ENCODE measurements at places on chromosomes 12 and 14. TPM values are rescaled to one million over a fixed set of nuclear protein-coding genes. Genes with fewer than 3 reads are reported as not detected.

GRCh38 chr12:30783946-30784345 is 29.2 kb upstream of the CAPRIN2 start:
- no peak for DNase-seq

DNA sequence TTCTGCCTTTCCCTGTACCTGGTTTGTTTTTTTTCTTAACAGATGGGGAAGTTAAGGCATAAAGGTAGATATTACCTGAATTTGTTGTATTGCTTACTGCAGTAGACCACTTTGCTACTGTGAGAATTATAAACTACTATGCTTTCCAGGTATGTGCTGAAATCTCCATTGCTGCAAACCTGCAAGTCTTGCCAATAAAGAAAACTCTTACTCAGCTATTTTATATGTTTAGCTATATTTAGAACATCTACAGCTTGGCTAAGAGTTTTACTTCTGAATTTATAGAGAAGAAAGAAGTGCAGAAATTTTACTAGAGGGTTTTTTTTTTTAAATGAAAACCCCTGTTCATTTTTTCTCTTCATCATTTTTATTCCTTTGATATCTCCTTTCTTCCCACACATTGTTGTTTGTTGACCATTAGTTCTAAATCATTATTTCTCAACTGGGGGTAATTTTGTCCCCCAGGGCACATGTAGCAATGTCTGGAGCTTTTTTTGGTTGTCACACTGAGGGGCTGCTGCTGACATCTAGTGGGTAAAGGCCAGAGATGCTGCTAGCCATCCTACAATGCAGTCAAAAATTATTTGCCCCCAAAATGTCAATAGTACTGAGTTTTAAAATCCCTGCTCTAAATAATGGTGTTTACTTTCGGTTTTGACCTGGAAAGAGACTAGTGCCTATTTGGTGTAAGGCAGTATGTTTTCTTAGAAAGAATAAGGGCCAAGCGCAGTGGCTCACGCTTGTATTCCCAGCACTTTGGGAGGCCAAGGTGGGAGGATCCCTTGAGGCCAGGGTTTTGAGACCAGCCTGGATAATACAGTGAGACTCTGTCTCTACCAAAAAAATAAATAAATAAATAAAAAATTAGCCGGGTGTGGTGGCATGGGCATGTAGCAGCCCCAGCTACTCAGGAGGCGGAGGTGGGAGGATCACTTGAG is 48.6 kb downstream of the PCNX1 start:
- DNase-seq = no peak

GRCh38 chr14:69424149-69424923 is 25.8 kb downstream of the SLC39A9 start:
- no peak for DNase-seq

- no peak for DNase-seq
Observed at GRCh38 chr12:5758347-5758746, 186.7 kb downstream of the ANO2 start.

- no peak for DNase-seq
Observed at GRCh38 chr12:42143452-42144157, 1.1 kb downstream of the GXYLT1 start.

DNA sequence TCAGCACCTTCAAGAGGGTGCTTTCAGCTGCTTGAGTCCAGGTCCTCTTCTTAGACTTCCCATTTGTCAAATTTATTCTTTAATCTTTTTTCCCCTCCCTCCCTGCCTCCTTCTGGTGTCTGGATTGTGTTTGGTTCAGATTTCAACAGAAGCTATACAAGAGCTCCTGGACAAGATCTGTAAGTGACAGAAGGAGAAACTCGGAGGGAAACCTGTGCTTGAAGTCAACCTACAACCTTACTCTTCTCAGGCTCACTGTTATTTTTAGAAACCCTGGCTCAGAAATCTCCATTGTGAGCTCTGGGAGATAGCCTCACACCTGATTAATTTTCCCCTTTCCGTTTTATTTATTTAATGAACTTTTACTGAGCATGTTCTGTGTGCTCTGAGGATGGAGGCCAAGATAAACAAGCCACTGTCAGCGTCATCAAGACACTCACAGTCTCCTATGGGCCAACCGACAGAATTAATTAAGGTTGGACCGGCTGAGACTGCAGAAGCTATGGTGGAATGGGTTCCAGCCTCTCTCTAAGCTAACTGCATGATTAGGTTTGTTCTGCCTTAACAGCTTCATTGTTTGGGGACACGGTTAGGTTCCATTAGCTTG is 13.5 kb downstream of the PDE1B start:
- DNase-seq = no peak

GRCh38 chr12:64814432-64814831 is 10.0 kb upstream of the TBC1D30 start:
- DNase-seq = no peak

DNA sequence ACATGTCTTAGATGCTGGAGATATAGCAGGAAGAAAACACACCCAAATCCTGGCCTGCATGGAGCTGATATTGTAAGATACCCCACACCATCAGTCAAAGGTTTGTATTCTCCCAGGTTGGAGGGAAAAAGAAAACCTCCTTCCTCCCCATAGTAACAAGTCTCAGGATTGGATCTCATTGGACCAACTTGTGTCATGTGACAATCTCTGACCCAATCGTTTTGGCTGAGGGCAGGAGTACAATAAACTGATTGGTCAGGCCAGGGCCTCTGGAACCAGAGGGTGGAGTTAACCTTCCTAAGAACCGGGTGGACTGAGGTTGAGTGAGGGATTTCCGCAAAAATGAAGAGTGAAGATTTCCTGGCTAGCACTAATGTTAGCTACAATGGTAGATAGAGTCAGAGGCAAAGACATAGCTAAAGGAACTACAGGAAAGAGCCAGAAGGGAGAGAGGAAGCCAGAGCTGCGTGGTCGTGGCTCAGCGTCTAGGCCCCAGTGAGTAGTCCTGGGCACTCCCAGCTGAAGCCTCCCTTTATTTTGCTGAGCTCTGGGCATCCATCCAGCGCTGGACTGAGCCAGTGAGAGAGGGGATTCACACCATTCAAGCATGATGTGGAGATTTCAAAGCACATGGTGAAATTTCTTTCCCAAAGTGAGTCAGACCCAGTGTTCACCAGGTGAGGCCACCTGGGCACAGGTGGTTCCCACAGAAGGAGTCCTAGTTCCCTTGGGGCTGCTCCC is 219.9 kb downstream of the AACS start:
- no peak for DNase-seq

GRCh38 chr12:120856980-120857379 is 47.2 kb downstream of the SPPL3 start:
- DNase-seq = no peak

- DNase-seq = no peak
Observed at GRCh38 chr12:53599579-53599978, 26.6 kb downstream of the ATF7 start.

DNA sequence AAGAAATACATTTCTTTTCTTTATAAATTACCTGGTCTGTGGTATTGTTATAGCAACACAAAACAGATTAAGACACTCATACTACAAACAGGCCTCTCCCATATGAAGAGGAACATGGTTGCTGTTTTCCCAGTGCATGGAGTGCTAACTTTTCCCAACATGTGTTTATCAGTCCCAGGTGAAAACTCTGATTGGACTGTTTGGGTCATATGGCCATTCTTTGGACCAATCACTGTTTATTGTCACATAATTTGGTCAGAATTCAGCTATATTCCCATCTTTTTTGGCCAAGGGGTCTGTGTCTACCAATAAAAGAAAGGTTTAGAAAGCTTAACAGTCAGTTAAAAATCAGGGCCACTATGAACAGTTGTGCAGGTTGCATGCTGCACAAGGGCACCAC is 35.4 kb upstream of the CCDC60 start:
- no peak for DNase-seq

GRCh38 chr12:43964961-43965360 is 129.1 kb downstream of the TMEM117 start:
- no peak for DNase-seq

DNA sequence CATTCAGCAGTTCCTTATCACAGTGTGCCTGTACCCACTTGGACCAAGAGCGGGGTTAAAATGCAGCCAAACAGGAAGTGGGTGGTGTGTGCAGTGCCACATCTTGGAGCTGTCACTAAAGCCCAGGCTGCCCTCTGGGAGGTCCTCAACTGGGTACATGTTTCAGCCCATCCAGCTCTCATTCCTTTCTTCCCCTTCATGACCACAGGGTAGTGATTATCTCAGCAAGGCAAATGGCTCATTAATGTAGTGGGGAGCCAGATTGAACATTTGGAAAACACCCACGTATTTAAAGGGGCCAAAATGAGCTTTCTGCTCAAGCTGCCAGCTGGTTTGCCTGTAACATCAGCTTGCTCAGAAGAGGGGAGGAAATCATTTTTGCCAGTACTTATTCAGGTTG is 210.8 kb upstream of the BTG1 start:
- no peak for DNase-seq

- peak; percentile 83 for DNase-seq
Observed at GRCh38 chr12:57243521-57244311, 7.3 kb downstream of the STAC3 start.

DNA sequence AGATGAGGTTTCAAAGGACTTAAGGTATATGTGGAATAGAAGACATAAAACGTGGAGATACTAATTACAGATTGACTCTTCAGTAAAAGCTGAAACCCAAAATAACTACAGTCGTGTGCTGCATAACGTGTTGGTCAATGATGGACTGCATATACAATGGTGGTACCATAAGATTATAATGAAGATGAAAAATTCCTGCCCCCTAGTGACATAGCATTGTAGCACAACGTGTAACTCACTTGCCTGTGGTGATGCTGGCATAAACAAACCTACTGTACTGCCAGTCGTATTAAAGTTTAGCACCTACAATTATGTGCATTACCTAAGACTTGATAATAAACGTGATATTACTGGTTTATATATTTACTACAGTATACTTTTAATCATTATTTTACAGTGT is 150.3 kb downstream of the LRRK2 start:
- no peak for DNase-seq

DNA sequence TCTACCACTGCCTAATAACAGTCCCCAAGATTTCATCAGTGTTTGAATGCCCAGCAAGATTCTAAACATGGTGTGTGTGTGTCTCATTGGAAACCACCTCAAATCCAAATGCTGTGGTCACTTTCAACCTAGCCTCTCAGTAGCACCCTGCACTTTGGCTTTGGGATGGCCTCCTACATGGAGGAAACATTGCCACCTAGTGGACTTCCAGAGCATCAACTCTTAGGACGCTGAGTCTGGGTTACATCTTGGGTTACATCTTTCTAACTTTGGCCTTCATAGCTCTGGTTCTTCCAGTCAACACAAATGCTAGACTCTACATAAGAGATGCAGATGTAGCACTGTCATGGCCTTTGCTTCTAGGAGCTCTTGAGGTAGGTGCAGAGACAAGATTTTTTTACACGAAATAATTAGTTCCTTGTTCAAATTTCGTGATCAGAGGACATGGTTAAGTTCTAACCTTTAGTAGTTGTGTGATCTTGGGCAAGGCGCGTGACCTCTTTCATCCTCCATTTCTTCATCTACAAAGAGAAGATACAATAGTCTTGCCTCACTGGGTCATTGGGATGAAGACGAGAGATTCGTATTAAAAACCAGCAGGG is 113.5 kb upstream of the VASH1 start:
- no peak for DNase-seq

GRCh38 chr14:68945585-68946488 is 33.3 kb downstream of the ACTN1 start:
- no peak for DNase-seq

- peak; percentile 46 for DNase-seq
Observed at GRCh38 chr14:90733139-90733808, 83.0 kb downstream of the TTC7B start.

DNA sequence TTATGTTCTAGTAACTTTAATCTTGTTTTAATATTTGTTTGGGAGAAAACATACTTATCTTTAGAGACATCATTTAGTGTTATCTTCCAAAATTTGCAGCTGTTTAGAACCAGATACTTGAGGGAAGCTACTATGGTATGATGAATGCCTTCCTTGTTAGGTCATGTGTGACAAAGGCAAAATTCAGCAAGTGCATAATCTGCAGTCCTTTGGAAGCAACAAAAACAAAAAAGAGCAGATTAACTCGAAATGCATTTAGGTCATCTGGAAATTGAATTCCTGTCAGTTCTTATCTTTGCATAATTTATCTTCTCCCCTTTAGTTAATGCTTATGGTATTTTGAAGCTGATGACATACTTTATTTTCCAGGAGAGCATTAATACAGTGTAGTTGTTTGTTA is 3.5 kb downstream of the FBXO34 start:
- no peak for DNase-seq

GRCh38 chr12:2177751-2178150 is 125.0 kb downstream of the CACNA1C start:
- DNase-seq = no peak

DNA sequence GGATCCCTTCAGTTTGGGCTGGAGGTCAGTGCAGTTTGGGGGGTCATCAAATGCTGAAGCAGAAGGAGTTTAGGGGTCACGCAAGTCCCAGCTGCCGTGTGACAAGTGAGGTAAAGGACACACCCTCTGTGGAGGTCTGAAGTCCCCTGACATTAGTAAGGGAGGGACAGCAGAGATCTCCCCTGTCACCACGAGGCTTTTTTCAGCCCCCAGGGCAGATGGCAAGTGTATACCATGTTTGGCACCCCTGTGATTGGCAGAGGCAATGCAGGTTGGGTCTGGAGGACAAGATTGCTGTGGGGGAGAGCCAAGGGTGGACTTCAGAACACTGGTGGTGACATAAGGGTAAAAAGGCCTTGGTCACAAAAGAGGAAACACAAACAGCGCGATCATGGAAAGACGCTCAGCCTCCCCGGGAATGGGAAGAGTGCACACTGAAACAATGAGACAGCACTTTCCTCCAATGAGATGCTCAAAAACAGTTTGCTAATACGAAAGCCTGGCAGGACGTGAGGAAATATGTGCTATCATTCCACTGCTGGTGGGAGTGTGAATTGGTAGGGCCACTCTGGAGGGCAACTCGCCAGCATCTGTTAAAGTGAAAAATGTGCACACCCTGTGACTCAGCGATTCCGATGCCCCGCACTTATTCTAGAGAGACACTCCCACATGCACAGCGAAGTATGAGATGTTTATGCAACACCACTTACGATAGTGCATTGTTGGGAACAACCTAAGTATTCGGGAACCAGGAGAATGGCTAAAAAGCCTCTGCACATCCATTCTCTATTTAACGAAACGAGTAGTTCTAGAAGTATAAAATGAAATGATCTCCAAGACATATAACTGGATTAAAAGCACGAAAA is 14.4 kb upstream of the CD27 start:
- DNase-seq = peak; percentile 99

GRCh38 chr14:92470215-92470614 is 43.4 kb upstream of the RIN3 start:
- DNase-seq = no peak

- no peak for DNase-seq
Observed at GRCh38 chr12:25818596-25819390, 139.7 kb upstream of the RASSF8 start.

- DNase-seq = no peak
Observed at GRCh38 chr12:98754095-98754494, 109.0 kb downstream of the APAF1 start.

- DNase-seq = no peak
Observed at GRCh38 chr14:22689199-22689598, 45.0 kb upstream of the OR6J1 start.

GRCh38 chr12:69057742-69058141 is 124.8 kb upstream of the CPM start:
- no peak for DNase-seq

Gene DIO2
- 7.3 TPM for total RNA-seq

Gene SUOX
- total RNA-seq = 23.9 TPM

Gene RAD51AP1
- total RNA-seq = 0.86 TPM

Gene TTC9
- total RNA-seq = 5.3 TPM

Gene TAS2R10
- total RNA-seq = not detected

Gene TMEM119
- 5.5 TPM for total RNA-seq

Gene MYH6
- total RNA-seq = 13,240 TPM

Gene EPYC
- total RNA-seq = not detected

Gene P2RX2
- total RNA-seq = not detected

Gene SLC16A7
- total RNA-seq = 61.0 TPM

Gene KCTD10
- 34.4 TPM for total RNA-seq

Gene TRIM9
- 1.3 TPM for total RNA-seq

All from right atrium auricular region (tissue), 2 donors.